Ammon's horn (tissue), 1 donor: ENCODE measurements at places on chromosomes 3 and 15.
A peak's percentile ranks its signal among the peaks of the same experiment; 100 is the strongest.

GRCh38 chr15:39321977-39322376 lies 258.9 kb upstream of the THBS1 start:
- DNase-seq = no peak

DNA sequence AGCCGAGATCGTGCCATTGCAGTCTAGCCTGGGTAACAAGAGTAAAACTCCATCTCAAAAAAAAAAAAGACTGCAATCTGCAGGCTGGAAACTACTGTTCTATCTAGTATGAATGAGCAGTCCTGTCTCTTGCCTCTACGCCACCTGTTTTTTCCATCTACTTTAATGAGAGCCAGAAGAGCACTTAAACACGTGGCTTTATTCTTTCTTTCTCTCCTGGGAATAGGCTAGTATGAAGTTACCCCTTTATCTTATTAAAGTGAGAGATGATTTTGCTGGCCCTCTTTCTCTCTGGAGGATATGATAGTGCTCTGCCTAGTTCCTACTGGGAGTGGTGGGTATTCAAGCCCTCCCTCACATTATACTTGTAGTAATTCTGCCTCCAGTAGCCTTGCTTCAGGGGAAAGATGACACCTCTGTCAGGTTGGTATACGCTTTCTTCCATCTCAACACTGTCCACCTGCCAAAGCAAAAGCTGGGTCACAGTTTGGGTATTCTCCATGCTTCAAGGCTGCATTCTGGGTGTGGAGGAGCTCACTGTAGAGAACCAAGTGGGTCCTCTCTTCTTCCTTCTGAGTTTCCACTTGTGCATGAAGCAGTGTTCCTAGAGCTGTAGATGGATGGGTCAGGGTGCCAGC lies 17.8 kb downstream of the MAPKBP1 start:
- DNase-seq = no peak

DNA sequence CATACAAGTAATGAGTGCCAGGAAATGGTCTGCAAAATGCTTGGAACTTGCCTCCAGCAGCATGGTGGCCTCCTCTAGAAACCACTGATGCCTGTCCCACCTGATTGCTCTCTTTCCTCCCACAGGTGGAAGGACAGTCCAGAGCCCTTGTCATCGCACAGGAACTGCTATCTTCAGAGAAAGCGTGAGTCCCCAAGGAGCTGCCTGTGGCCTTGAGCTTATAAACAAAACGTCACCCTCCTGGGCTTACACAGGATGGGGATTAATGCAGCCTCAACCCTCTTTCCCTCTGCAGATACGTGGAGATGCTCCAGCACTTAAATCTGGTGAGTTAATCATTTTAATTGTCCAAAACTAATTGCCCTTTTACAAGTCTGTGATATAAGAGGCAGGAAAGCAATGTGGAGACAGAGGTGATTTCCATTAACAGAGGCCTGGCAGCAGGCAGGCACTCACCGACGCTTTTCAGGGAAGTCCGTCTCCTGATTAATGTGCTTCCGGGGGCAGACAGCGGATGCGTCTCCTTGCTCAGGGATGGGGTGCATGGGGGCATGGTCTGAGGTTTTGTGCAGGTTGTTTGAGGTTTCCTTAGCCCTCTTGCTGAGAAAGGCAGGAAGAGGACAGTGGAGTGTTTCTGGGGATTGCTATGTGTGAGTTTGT lies 61.8 kb downstream of the FGD5 start:
- no peak for DNase-seq

- no peak for DNase-seq
These were observed 14.5 kb downstream of the EFCAB12 start for GRCh38 chr3:129413687-129414506.

- DNase-seq = no peak
These were observed 106.5 kb upstream of the GALNT15 start for GRCh38 chr3:16067837-16068471.

DNA sequence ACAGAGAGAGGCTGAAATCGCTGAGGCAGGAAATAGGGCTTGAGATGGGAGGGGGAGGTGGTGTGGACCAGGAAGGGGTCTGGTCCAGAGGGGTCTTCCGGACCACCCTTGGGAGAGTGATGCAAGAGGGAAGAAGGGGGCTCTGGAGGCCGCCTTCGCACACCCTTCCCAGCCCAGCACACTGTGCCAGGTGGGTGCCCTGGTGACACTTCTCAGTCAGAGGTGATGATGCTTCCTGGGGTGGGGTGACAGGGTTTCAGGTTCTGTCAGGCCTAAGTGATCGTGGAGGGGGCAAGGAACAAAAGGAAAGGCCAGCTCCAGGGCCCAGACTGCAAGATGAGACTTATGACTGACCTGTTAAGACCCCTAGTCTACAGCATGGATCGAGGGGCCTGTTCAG lies 12.7 kb downstream of the SEMA3G start:
- no peak for DNase-seq

DNA sequence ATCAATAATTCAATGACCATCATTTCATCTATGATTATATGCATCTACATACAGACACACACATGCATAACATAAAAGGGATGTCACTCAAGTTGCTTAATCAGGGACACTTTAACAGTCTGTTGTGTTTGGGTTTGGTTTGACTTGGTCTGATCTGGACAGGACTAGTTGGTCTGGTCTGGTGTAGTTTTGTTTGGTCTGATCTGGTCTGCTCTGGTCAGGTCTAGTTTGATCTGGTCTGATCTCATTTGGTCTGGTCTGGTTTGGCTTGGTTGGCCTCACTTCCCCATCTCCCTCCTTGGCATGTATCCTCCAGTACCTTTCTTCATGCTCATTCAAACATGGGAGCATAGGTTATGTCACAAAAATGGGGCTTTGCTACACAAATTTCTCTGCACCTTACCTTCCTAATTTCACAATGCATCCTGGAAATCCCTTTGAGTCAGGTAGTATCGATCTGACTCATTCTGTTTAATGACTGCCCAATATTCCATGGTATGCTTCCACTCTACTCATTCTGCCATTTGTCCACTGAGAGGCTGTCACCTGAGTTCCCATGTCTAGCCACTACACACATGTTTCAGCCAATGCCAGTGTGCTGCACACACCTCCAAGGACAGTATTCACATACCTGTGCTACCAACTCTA lies 73.0 kb upstream of the TPM1 start:
- DNase-seq = no peak

- no peak for DNase-seq
These were observed 46.7 kb downstream of the ALCAM start for GRCh38 chr3:105413343-105413887.

- DNase-seq = no peak
These were observed 40.0 kb downstream of the ZNF589 start for GRCh38 chr3:48280881-48281280.

DNA sequence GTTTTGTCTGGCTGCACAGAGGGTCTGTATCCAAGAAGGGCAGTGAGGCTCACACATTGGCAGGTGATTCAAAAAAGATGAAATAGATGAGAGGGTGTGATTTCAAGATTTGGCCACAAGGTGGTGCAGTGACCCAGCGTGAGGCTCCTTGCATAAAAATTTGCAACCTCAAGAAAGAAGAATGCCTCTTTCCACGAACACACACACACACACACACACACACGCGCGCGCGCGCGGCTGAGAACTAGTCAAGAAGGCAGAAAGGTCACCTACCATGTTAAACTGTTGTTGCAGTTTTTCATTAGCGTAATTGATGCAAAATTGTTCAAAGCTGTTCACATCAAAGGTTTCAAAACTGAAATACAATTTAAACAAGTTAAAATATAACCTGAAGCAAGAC lies 39.2 kb downstream of the MYO5C start:
- peak; percentile 83 for DNase-seq

DNA sequence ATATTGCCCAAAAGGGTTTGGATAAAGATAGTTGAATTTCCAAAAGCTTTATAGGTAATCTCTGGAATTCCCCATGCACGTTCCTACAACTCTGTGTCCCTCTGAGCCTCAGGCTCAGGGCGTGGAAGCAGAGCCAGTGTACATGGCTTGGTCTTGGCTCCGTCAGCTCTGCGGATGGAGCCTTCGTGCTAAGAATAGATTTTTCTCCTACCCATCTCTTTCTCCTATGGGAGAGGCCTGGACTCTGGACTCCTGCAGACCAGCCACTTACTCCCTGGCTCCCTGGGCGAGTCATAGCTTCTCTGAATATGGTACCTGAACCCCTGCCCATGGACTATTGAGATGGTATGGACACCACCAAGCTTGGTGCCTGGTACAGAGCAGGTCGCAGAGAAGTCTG lies 99.9 kb downstream of the EEFSEC start:
- DNase-seq = no peak

DNA sequence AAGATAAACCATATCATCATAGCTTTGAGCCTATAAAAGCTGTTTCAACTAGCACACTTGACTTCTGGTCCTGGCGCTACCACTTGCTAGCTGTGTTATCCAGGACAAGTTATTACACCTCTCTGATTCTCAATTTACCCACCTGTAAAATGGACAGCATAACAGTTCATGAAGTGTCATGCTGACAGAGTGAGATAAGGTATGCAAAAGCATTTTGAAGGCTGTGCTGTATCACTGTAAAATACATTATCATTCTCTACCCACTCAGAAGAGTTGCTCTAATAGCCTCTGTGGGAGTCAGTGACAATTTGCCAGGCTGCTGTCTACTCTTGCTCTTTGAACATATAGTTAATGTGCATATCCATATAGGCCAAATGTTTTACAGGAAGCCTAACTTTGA lies 93.0 kb downstream of the SSR3 start:
- no peak for DNase-seq

GRCh38 chr3:132660052-132660810 lies at the start of gene UBA5:
Gene UBA5, plus strand, starts transcription at chr3:132660329. Its CDS starts 209 bp downstream, at chr3:132660538.
- DNase-seq = peak; percentile 71

GRCh38 chr3:111758642-111759041 lies 100.4 kb upstream of the PHLDB2 start:
- no peak for DNase-seq

DNA sequence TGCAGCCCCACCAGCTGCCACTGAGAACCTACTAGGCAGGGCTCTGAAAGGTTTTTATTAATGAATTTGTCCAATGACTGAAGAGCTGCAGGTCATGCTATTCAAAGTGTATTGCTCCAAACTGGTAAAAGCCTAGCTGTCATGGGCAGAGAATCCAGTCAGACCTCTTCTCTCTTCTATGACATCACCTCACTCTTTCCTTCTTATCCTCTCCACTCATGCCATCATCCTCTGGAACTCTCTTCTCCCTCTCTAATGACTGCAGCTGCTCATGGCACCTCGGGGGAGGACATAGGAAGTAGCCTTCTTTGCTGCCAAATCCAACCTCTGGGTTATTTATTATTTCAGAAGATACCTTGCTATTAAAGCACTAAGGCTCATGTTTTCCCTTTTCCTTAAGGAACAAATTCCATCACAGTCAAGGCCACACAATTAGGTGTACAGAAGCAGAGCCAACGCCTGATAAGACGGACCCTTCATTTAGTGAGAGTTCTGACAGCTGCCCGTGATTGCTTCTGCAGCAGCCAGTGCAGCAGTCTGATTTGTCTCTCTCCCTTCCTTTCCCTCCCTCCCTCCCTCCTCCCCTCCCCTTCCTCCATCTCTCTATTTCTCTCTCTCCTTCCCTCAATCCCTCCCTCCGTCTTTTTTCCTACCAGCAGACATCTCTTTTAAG lies 87.0 kb upstream of the ONECUT1 start:
- no peak for DNase-seq

DNA sequence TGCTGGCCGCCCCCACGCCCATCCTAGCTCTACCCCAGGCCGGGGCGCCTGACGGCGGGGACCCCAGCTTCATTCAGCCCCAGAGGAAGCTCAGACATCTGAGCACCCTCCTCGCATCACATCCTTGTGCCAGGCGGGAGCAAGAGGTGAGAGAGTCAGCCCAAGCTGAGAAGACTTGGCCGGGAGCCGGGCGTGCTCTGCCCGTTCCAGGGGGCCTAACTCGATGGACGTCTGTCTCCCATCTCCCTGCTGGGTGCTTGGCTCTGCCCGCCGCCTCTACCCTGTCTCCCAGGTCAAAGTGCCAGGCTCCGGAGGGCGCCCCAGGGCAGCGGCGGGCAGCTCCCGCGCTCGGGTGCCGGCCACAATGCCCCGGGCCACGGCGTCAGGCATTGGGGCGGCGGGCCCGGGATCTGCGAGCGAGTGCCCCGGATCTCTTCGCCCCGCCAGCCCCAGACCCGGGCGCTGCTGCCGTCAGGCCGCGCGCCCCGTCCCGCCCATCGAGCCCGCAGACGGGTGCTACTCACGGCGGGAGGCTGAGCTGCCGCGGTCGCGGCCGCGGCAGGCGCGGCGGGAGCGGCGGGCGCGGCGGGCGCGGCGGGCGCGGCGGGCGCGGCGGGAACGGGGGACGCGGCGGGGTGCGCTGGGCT lies 388 bp downstream of the DAPK2 start:
- no peak for DNase-seq

DNA sequence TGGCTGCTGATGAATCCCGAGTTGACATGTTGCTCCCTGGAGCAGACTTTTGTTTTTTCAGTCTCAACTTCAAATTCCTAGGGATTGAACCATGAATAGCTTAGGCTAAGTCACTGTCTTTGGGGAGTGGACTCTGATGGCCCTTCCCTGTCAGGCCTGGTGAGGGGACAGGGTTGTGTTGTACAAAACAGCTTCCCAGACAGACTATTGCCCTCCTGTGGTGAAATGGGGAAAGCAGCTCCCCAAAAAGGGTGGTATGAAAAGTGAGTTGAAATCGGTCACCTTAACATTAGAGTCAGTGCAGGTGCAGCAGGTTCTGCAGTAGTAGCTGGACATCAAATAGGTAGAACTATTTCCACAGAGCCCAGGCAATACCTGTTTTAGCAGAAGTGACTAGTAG lies 775.6 kb downstream of the ROBO2 start:
- DNase-seq = no peak

- DNase-seq = no peak
These were observed 72.5 kb upstream of the ARHGEF3 start for GRCh38 chr3:56874269-56874668.

DNA sequence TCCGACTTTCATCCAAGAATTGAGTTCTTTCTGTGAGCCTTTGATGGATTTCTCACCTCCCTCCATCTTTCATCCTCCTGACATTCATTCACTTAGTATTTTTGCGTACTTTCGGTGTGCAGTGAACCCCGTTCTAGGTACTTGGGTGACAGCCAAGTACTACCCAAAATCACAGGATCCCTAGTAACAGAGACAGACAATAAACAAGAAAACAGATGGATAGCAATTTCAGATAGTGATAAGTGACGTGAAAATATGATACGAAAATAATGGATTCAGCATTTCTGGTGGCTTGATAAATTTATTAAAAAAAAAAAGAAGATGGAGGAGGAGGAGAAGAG lies 264 bp upstream of the CMTM6 start:
- no peak for DNase-seq

- peak; percentile 43 for DNase-seq
These were observed 498 bp downstream of the PDE12 start for GRCh38 chr3:57556459-57557084.

- DNase-seq = no peak
These were observed 54.8 kb downstream of the LIPC start for GRCh38 chr15:58486564-58486963.

- no peak for DNase-seq
These were observed 5.4 kb downstream of the NFKBIZ start for GRCh38 chr3:101854608-101855304.

- DNase-seq = no peak
These were observed 149.7 kb upstream of the SYNPR start for GRCh38 chr3:63128380-63128779.
